ENCODE measurements at places on chromosomes 3 and 15.

- no peak for DNase-seq
Measured at GRCh38 chr3:188219147-188219546, 65.2 kb downstream of the LPP start.

GRCh38 chr3:147119989-147120388, 286.4 kb downstream of the ZIC4 start:
- no peak for DNase-seq

DNA sequence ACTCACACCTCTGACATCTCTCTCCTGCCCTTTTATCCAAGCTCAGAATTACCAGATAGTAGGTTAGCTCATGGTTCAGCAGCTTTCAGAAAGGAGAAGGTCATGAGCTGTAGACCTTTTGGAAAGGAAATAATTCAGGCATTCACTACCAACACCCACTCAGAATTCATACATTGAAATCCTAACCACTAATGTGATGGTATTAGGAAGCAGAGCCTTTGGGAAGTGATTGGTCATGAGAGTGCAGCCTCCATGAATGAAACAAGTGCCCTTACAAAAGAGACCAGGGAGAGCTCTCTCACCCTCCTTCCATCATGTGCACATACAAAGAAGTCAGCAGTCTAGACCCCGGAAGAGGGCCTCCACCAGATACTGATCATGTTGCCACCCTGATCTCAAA, 315.8 kb upstream of the CCDC54 start:
- DNase-seq: no peak

- DNase-seq: no peak
Measured at GRCh38 chr15:82181371-82181770, 81.2 kb downstream of the EFL1 start.

GRCh38 chr15:29244544-29244943, 25.1 kb downstream of the NSMCE3 start:
- DNase-seq: no peak

DNA sequence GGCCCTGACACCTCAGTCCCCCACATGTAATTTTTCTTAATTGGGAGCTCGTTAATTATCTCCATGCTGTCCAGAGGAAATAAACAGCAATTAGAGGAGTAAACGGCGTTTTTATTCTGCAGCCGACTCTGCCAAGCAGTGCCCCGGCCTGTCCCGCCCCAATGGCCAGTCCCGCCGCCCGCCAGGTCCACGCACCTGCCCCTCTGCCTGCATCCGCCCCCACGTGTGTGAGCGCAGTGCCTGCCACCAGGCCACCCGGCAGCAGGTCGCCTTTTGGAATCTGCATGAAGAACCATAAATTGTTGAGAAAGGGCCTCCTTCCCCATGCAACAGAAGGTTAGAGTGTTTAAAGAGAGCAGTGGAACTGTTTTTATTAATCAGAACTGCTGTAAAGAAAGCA, 87.5 kb upstream of the LINGO1 start:
- no peak for DNase-seq

DNA sequence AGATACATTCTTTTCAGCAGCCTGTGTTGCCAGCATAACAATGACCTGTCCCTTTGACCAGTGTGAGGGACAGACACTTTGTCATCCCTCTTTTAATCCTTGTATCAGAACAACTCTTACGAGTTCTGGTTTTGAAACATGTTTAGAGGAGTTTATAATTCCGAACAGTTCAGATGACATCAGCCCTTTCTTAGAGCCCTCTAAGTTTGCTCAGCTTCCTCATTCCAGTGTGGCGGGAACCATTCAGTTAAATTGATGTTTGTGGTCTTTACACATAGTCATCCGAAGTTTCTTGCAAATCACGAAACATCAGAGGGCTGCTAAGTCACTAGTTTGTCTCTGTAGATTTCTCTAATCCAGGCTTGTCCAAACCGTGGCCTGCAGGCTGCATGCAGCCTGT, 102.5 kb downstream of the AKAP13 start:
- no peak for DNase-seq

DNA sequence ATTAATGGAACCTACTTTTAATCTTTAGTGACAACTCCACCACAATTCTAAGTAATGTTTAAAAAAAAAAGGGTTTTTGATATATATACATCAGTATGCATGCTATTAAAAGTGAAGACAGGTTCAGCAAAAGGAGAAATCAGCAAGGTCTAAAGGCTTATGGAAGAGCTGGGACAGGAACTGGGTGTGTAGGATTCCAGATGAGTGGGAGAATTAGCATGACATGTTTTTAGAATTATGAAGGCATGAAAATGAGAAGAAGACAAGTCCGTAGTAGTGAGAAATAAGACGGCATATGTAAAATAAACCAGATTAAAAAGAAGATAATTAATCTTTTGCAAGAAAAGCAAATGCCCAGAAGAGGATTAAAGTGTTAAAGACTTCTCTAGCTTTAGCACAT, 52.0 kb downstream of the CBLB start:
- DNase-seq: no peak

GRCh38 chr3:37967260-37967881, 23.2 kb upstream of the VILL start:
- peak; percentile 52 for DNase-seq

DNA sequence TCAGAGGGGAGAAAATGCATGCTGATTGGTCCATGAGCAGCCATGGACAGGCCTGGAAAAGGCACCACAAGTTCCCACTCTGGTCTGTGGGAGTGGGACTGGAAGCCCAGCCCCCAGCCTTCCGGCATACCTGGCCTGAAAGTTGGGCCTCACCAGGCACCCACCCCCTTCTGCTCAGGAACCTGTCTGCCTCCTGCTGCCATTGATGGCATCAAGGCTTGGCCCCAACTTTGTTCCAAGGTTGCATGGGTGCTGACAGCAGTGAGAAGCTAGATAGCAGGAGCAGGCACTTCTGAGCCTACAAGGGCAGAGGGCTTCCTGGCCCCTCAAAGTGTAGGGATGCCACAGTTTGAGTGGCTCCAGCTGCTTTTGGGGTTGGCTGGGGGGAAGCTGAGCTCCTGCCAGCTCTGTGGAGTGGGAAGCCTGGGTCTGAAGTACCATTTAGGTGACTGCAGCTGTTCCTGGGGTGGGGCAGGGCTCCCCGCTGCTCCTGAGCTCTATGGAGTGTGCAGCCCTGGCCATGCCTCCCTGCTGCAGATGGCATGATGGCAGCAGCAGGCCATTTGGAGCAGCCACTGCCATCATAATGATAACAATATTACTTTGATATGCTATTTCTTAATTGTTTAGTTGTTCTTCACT, 1054.1 kb upstream of the GBE1 start:
- DNase-seq: no peak

DNA sequence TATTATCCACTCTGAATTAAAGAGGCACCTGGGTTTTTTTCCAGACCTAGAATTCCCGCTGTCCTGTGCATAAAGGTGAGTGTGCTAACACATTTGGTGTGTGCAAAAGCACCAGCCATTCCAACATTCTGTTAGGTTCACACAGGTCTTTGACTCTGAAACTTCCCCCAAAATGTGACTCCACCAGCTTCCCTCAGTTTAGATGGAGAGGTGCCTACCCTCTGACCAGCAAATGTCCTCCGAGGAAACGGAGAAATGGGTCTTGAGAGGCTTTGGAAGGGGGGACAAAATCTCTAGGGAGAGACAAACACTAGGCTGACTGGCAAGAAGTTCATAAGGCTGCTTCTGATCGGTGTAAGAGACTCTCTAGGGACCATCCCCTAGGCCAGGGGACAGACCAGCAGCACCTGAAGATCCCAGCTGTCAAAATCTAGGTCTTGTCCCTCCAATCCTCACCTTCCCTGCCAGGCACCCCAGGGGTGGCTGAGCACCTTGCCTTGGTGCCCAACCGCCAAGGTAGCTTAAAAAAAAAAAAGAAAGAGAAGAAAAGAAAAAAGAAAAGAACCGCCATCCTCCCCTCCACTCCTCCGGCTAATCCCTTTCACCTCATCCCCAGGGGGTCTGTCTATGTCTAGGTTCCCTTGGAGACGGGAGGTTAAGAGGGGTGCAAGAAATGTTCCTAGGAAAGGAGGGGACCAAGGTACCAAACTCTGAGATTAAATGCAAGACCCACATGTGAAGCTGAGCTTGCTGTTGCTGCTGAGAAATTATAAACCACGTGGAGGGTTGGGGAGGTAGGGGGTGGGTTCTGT, 2.0 kb upstream of the MECOM start:
- DNase-seq: no peak

- DNase-seq: no peak
Measured at GRCh38 chr15:96181873-96182301, 148.6 kb upstream of the NR2F2 start.

GRCh38 chr15:67382723-67383122, 128.1 kb downstream of the IQCH start:
- no peak for DNase-seq

- DNase-seq: no peak
Measured at GRCh38 chr3:23490459-23490858, 287.3 kb downstream of the UBE2E2 start.
